ENCODE measurements at places on chromosomes 11 and 22.

- DNase-seq: peak; percentile 48
Observed at GRCh38 chr22:36160499-36160942, at the start of gene APOL3. APOL3 (minus strand) TSS chr22:36160755; CDS start chr22:36149055, 11,700 bp downstream.

GRCh38 chr22:26643418-26644100, 13.8 kb upstream of the MIAT start:
- no peak for DNase-seq

DNA sequence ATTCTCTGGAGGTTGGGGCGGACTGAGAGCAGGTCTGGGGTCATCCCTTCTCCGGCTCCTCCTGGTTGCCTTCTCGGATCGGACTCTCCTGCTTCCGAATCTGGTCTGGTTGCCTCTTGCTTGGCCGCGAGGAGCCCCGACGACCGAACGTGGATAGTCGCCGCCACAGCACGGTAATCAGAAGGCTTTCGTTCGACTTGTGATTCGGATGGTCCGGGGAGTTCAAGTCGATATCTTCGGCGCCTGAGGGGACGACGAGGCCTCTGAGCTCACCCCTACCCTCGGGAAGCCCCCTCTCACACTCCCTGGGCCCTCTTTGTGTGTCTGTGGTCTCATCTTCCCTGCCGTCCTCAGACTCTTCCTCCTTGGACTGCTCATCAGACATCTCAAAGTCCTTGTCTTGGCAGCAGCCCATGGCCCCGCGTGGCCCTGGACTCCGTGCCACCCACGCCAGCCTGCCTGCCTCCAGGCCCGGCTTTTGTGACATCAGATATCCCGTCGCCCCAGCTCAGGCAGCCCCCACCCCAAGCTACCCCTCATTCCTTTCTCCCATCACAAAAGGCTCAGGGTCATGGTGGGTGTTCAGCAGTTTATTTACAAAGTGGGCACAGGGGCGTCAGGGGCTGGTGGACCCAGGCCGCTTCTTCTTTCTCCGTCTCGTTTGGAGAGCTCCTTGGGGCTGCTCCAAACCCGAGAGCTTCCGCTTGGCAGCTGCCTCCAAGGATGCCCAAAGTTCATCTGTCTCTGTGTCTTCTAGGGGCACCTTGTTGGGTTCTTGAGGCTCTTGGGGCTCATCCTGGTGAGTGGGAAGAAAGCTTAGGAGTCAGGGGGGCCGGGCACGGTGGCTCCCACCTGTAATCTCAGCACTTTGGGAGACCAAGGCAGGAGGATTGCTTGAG, at the start of gene TEX54:
Gene TEX54 (minus strand): TSS at position 506 of the 899 bp plus-strand sequence.
- no peak for DNase-seq

GRCh38 chr22:45428391-45429385, 15.2 kb downstream of the RIBC2 start:
- no peak for DNase-seq

DNA sequence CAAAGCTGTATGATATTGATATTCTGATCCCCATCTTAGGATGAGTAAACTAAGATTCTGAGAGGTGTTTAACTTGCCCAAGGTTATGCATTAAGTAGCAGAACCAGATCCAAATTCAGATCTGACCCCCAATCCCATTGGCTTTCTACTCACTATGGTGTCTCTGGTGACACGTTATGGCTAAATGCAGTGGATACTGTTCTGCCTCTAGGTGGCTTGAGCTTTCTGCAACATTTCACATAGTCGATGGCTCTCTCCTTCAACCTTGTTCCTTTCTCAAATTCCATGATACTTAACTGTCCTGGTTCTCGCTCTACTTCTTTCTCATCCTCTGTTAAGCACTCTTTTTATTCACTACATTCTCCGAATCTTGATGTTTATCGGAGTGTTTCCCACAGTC, 9.4 kb downstream of the C11orf97 start:
- no peak for DNase-seq

DNA sequence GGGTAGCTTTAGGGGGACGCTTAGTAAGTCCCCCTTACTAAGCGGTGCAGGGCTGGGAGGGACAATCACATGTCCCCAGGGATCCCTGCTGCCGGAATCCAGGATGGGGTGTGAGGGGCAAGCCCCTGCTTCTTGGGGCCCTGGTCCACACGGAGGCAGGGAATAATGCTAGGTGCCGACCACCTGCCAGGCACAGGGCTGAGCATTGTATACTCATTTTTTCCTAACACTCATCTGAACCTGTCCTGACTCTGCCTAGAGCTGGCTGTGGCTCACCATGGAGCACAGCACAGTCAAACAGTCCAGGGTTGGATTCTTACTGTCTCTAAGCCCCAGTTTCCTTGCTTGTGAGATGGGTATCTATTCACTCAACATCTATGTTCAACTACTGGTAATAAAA, 1.4 kb upstream of the LTBP3 start:
- DNase-seq: no peak

DNA sequence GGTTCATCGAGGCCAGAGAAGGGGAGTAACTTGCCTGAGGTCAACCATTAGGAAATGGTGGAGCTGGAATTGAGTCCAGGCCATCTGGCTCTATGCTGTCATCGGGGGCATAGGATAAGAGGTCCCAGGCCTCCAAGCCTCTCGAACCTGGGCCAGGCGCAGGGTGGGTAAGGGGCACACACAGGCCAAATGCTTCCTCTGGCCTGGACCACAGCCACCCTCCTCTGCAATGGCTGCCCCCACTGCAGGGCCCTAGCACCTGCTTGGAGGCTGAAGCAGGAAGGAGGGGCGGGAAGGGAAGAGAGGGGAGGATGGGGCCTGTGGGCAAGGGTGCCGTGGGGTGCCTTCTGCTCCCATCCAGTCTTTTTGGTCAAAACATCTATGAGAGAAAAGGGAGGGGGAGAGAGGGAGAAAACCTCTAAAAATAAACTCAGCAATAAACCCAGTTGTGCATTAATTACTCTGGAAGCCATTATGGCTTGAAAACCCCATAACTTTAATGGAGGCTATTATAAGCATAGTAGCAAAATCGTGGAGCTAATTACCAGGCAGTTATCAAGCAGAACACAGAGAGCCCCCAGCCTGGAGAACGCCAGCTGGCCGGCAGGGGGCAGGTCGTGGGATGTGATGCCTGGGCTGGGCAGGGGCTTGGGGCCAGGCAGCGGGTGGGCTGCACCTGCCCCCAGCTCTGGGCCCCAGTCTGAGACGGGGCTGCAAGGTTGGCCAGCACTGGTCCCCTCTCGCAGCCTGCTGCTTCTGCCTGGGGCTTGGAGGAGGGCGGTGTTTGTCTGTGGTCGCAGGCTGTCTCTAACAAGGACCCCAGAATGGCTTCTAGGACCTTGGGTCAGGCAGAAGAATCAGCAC, 21.1 kb downstream of the B3GAT1 start:
- no peak for DNase-seq

GRCh38 chr11:26510164-26510563, 61.9 kb downstream of the MUC15 start:
- DNase-seq: no peak

DNA sequence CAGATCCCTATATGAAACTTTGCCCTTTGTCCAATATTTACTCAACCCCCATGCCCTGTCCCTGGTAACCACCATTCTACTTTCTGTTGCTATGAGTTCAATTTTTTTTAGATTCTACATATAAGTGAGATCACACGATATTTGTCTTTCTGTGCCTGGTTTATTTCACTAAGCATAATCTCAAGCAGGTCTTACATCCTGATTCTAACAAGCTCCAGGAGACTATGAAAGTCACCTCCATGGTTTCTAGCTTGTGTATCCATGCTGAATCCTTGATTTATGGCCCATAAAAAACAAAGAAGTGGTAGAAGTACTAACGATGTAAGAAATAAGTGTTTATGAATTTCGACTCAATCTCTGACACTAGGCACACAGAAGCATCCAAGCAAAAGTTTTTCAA, 68.0 kb downstream of the OR5AK2 start:
- no peak for DNase-seq
